ENCODE measurements at places on chromosomes 16 and 17.
A peak's percentile ranks its signal among the peaks of the same experiment; 100 is the strongest.

DNA sequence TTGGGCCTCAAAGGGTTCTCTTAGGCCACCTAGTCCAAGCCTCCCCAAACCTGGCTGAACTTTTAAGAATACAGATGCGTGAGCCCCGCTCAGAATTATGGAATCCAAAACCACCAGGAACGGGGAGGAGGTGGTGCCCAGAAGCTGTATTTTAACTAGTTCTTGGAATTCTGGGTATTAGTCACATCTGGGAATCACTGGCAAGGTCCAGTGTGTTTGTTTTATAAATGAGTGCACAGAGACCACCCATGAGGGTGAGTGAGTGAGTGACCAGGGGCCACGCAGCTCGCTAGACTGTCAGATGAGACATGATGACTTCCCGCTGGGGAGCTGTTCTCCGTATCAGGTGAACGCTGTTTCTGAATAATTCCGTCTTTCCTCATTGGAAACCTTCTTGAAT, 14.2 kb downstream of the KLHL36 start:
- no peak for DNase-seq

DNA sequence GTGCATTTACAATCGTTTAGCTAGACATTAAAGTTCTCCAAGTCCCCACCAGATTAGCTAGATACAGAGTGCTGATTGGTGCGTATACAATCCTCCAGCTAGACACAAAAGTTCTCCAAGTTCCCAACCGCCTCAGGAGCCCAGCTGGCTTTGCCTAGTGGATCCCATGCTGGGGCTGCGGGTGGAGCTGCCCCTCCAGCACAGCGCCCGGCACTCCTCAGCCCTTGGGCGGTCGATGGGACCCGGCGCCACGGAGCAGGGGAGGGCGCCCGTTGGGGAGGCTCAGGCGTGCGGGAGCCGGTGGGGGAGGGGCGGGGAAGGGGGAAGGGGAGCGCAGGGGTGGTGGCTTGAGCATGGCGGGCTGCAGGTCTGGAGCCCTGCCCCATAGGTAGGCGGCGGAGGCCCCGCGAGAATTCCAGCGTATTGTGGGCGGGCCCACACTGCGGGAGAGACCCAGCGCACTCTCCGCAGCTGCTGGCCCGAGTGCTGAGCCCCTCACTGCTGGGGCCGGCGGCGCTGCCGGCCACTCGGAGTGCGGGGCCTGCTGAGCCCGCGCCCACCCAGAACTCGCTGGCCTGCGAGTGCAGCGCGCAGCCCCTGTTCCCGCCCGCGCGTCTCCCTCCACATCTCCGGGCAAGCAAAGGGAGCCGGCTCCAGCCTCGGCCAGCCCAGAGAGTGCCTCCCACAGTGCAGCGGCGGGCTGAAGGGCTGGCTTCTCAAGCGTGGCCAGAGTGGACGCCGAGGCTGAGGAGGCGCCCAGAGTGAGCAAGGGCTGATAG, 907.5 kb downstream of the CDH8 start:
- DNase-seq = no peak

DNA sequence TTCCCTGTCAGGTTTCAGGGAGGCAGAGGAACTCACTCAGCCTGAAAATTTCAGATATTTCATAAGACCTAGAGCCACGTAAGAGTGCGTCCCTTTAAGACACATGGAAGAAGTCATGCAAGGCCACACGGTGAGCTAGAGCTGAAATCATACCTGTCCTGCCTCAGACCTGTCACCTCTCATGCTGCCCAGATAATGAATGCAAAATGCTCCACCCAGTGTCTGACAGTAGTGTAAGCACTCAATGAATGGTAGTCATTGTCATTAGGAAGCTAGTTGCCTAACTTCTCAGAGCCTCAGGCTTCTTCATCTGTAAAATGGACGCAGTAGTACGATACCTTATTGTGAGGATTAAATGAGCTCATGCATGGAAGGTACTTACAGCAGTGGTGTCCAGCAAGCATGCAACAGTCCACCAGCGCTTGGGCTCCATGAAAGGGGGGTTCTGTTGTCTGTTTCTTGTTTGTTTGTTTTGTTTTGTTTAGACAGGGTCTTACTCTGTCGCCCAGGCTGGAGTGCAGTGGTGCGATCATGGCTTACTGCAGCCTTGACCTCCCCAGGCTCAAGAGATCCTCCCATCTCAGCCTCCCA, 60.7 kb downstream of the WSB1 start:
- peak; percentile 56 for DNase-seq

DNA sequence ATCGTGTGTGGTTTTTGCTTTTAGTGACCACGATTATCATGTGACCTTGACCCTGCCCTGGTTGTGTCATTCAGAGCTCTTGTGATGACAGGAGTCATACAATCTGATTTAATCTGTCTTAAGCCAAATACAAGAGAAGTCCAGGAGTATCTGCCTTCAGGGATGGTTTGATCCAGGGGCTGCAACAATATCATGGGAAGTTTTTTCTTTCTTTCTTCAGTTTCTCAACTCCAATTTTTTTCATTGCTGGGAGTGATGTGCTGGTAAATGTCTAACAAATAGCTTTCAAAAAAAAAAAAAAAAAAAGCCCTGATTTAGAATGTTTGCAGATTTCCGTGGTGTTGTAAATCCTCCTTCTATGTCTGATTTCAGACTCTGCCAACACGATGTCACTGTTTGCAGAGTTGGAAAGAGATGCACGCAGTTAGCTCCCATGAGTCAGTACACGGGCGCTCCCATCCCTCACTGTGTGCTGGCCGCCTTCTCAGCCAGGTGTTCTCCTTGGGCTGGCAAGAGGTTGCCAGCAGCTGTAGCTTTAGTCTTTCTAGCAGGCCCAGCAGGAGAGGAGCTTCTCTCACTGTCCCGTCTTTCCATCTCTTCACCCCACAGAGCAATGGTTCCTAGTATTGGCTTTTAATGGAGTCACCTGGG, 229.7 kb downstream of the SNX29 start:
- DNase-seq = no peak

GRCh38 chr17:77377710-77378235, 237.0 kb downstream of the SEC14L1 start:
- no peak for DNase-seq

DNA sequence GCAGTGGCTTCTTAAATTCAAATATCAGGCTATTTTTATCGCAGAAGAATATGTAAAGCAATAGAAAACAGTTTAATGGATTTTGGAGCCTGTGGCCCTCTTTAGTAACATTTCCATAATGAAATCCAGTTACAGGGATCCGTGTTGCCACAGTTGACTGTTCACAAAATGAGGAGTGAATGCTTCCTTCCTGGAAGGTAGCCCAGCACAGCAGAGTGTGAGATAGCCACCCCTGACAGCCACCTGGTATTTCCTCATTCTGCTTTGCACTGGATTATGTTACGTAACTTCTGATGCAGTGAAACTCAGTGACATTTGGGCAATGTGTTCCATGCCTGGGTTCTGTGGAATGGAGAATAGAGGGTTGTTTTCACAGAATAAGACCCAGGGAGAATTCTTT, 517.2 kb downstream of the RBFOX1 start:
- DNase-seq = no peak
